ENCODE measurements at places on chromosomes 11 and 22. TPM values are rescaled to one million over a fixed set of nuclear protein-coding genes. Genes with fewer than 3 reads are reported as not detected.

DNA sequence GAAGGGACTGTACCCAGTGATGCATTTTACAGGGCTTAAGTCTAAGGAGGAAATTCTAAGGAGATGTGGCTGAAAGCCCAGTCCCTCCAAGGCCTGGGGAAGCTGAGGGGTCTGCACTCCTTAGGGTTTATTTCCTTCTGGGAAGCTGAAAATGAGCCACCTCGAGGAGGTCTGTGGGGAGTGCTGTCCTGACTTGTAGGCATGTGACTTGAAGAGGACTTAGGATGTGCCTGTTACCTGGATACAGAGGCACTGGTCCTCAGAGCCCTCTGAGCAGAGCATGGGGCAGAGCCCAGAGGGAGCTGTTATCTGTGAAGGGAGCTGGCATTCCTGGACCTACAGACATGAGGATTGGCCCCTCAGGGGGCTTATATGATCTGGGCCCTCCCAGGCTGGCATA is 77.1 kb downstream of the TP53I11 start:
- peaks cover 5% of the 10 kb centered on the region for H3K4me1 ChIP-seq
- no peak overlapping the region for H3K27ac ChIP-seq
- peaks cover 19% of the 10 kb centered on the region for H3K27me3 ChIP-seq
- no peak for DNase-seq
- no peaks in the 10 kb centered on the region for H3K36me3 ChIP-seq

DNA sequence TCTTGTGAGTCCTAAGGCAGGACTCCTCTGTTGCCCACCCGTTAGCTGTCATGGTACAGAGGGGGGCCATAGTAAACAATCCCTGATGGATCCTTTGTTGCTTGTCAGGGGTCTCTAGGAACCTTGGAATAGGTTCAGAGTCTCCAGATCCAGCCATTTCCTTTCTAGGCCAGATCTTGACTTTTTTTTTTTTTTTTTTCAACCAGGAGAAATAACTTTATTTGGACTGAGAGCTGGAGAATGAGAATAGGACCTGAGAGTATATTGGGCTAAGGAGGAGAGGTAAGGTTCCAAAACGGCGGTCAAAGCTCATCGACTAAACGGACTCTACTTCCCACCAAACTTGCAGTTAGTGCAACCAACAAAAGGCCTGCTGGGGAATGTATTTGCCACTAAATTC is 7.7 kb downstream of the CEP164 start:
- H3K4me1 ChIP-seq, result no peaks in the 10 kb centered on the region
- peaks cover 7% of the 10 kb centered on the region for H3K36me3 ChIP-seq
- H3K27ac ChIP-seq, result no peak overlapping the region
- H3K4me3 ChIP-seq, result no peak overlapping the region
- DNase-seq, result no peak

The OR52I2 gene
- not detected for total RNA-seq

DNA sequence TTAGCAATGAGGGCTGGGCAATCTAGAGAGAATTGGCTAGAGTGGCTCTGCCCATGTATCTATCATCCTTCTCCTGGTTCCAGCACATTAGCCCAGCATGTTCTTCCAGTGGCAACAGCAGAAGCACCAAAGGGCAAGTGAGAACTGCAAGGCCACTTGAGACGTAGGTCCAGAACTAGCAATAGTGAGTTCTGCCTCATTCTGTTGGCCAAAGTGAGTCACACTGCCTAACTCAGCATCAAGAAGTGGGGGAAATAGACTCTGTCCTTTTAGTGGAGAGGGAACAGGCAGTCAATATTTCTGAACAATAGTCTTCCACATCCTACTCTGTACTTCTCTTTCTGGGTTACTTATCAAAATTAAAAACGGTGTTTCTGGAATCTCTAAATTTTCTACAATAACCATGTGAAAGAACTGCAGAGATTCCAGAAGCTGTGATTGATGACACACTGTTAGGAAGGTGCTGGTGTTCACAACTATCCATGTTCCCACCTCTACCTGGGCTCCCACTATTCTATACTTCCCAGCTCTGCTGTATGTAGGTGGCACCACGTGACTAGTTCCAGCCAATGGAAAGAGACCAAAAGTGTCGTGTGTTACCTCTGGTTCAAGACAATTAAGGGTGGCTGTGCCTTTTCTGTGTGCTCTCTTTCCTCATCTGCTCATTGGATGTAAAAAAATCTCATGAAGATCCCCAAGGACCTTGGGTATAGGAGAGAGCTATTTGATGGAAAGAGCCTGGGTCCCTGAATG is 23.4 kb upstream of the GRK3 start:
- peaks cover 3% of the 10 kb centered on the region for H3K36me3 ChIP-seq
- H3K4me1 ChIP-seq, result peaks cover 18% of the 10 kb centered on the region
- H3K27ac ChIP-seq, result no peak overlapping the region
- H3K4me3 ChIP-seq, result no peak overlapping the region
- DNase-seq, result no peak

The SLC22A6 gene
- total RNA-seq, result not detected

GRCh38 chr11:35235936-35236666 is 97.1 kb downstream of the CD44 start:
- peaks cover 12% of the 10 kb centered on the region for H3K27me3 ChIP-seq
- DNase-seq, result peak; percentile 84
- peak overlapping the region; percentile 77 for H3K27ac ChIP-seq

DNA sequence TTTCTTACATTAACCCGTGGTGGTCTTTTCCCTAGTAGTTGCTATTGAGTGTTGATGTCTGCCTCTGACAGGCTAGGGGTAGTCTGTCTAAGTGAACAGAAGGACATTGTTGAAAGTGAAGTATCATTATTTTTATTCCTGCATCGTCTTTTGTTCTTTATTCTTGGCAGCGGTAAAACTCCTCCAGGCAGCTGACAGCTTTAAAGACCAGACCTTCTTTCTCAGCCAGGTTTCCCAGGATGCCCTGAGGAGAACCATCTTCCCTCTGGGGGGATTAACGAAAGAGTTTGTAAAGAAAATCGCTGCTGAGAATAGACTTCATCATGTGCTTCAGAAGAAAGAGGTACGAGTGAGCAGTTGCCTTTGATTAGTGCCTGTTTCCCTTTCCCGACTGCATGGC is 14.6 kb downstream of the TRMU start:
- no peaks in the 10 kb centered on the region for H3K4me1 ChIP-seq
- H3K27me3 ChIP-seq, result no peaks in the 10 kb centered on the region
- DNase-seq, result no peak

The HDAC10 gene
- total RNA-seq, result 96.3 TPM
